ENCODE measurements at places on chromosomes 5 and 9. TPM values are rescaled to one million over a fixed set of nuclear protein-coding genes. Genes with fewer than 3 reads are reported as not detected.

GRCh38 chr9:89879276-89879675 lies 274.5 kb downstream of the GADD45G start:
- no peak for DNase-seq

- no peak for DNase-seq
Measured at GRCh38 chr9:22773501-22774220, 327.0 kb downstream of the DMRTA1 start.

DNA sequence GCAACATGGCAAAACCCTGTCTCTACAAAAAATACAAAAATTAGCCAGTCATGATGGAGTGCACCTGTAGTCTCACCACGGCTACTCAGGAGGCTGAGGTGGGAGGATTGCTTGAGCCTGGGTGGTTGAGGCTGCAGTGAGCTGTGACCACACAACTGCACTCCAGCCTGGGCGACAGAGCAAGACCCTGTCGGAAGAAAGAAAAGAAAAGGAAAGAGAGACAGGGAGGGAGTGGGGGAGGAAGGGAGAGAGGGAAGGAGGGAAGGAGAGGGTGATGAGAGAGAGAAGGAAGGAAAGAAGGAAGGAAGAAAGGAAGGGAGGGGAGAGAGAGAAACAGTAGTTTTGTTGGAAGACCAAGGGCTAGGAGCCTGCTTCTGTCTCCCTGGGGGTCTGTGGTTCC lies 142.4 kb downstream of the C9orf50 start:
- no peak for DNase-seq

GRCh38 chr5:159788835-159789331 lies 127.4 kb upstream of the ADRA1B start:
- no peak for DNase-seq

DNA sequence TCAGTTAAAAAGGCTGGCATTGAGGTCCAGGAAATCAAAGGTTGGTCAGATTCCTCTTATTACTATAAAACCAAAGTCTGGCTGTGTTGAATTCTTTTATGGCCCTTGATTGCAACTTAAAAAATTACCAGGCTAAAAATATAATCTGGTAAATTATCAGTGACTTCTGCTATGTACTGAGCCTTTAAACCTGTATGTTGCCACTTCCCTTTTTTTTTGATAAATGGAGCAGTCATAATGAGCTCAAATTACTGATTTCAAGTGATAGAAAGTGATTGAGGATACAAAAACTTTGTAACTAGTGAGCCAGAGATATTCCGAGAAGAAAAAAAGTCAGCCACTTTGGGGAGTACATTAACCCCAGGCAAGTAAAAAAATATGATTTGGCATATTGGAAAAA lies 100.1 kb downstream of the GIN1 start:
- no peak for DNase-seq

ALDOB gene
- not detected for total RNA-seq

PCDHB10 gene
- total RNA-seq: 4.5 TPM

GLRA1 gene
- not detected for total RNA-seq

GRCh38 chr5:1319436-1320256 lies 24.8 kb upstream of the TERT start:
- no peak for DNase-seq

DNA sequence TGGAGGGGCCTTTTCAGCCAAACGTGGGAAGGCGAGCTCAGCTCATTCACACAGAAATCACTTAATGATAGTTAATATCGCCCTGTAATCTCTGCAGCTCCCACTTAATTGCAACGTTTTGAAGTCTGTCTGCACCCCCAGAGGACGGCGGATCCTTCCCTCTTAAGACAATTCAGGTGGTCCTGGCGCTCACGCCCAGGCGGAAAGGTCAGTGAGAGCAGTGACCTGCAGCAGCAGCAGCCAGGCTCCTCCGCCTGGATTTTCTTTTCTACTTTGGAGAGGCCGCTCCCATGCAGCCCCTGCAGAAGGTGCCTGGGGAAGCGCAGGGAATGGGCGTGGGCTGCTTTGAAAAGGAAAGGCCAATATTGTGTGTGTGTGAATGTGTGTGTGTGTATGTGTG lies 400.9 kb upstream of the IRX1 start:
- no peak for DNase-seq

ARAP3 gene
- total RNA-seq: 4.4 TPM

DNA sequence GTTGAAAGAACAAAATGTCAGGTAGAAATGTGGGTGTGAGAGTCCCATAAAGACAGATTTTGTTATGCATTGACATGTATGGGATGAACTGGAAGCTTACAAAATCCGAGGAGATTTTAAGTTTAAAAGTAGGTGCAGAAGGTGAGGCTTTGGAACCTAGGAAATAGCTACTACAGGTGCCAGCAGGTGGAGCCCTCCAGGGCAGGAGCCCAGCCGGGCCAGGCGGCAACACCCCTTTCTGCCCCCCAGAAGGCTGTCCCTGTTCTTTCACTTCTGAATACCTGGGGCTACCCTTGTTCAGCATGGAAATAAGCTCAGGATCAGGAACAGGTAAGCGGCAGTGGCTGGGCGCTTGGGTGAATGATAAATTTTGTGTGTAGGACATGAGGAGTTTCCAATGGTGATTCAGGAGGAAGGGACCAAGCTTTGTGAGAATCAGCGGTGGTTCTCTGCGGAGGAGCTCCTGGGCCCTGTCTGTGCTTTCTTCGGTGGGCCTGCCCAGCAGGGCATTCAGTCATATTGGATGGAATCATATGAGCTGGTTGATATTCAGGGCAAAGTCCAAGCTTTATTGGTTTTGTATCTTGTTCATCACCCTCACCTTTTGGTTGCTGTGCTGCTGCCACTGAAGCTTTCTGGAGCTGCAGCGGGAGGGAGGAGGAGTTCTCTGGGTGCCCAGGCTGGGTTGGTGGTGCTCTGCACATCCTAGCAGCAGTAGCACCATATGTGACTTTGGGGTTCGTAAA lies 12.3 kb downstream of the PCBD2 start:
- no peak for DNase-seq
